ENCODE measurements at places on chromosomes 4 and X.

DNA sequence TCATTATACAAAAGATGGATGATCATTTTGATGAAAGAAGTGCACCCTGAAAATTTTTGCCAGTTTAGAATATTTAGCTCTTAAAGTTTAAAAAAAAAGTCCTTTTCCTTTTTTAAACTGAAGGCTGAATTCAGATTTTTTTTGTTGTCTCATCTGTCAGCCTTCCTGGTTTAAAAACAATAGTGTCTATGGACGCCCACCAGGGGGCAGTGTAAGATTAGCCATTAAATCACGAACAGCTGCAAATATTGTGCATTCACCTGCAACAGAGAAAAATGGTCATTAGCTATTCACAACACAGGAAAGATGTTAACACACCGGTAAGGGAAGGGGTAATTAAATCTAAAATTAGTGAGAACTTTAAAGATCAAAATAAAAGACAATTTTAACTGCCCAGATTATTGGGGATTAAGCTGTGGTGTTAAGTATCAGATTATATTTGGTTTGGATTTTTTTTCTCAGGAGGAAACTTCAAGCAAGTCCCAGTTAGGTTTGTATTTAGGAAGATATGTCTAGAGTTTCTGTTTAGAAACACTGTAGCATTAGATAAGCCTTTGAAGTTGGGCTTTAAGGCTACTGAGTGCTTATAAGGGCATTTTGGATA is 4.4 kb upstream of the CXorf38 start:
- DNase-seq = peak; percentile 54

DNA sequence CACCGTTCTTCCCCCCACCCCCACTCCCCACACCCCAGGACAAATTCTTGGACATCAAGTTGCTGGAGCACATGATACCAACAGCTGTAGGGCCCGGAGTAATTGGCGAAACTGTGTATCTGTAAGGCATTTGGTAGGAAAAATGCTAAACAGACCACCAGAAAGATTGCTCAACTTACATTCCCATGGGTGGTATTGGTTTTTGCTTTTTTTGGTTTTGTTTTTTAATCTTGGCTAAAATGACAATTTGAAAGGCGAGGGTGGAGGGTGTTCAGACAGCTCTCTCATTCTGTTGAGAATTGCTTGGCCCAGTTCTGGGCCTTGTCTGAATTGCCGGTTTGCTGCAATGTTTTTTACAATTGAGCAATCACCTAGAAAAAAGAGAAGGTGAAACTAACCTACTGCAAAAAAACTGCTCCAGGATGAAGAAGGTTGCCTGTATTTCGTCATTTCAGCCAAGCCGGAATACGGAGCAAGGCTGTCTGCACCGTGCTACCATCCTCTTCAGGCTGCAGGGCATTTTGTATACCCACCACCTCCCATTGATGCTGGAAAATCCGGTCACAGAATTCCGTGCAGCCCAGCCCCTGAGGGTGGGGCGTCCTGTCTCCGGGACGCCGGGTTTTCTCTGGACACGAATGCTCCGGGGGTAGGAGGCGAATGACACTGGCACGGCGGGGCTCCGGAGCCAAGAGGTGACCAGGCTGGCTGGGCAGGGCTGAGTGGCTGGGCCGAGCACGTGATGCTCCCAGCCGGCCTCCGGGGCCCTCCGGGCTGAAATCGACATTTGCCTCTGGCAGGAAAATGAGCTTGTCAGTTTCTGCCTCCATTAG is at the start of gene CLCN4:
Gene CLCN4, plus strand, starts transcription at position 777 of the 833 bp plus-strand sequence. CDS start 28,058 bp downstream, outside the sequence.
- DNase-seq = no peak

- no peak for DNase-seq
These were observed 920 bp downstream of the HTT-AS start for GRCh38 chr4:3073158-3074077.

DNA sequence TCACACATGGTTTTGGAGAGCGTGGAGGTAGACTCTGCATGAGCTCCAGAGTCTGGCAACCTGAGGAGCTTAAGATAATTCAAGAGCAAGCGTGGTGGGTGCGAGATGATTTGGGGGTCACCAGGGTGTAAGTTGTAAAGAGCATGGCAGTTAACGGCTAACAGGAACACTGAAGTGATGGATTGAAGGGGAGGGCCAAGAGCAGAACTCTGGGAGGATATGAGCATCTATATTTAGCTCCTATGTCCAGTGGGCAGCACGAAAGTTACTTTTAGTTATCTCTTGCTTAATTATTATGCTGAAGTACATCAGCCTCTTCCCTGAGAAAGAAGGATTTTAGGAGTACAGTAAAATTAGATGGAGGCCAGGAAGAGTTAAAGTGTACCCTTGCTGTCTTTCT is 231.9 kb upstream of the HAND2 start:
- DNase-seq = no peak

DNA sequence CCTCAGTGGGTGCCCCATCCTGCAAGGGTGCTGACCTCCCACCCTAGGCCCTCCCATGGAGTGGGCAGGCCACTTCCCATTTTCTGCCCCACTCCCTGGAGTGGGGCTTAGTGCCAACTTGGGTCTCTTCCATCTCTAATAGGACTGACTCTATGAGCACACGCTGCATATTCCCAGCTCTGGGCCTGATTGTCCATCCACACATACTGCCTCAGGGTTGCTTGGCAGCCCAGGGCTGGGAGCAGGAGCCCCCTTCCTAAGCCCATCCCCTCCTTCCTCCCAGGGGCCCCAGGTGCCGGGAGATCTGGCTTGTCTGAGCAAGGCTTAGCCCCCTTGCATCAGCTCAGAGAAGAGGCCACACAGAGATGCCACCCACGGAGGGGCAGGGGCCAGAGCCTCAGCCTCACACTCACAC is 55.1 kb downstream of the PJA1 start:
- DNase-seq = no peak

GRCh38 chr4:142272452-142272851 is 573.6 kb downstream of the INPP4B start:
- DNase-seq = no peak

DNA sequence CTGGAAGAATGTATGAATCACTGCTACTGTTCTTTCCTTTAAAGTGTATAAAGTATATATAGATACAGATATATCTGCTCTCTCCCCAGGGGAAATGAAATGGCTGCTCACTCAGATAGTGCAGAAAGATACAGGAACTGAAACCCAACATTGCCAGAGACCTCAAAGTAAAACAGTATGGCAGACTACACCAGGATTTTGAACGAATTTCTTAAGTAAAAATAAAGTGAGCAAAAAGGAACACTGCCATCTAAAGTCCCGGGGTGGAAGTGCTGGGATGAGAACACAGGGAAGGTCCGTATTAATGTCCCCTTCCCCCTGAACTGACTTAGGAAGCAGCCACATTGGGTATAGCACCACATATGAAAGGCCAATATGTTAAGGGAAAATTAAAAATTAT is 93.4 kb downstream of the TMA16 start:
- DNase-seq = no peak

DNA sequence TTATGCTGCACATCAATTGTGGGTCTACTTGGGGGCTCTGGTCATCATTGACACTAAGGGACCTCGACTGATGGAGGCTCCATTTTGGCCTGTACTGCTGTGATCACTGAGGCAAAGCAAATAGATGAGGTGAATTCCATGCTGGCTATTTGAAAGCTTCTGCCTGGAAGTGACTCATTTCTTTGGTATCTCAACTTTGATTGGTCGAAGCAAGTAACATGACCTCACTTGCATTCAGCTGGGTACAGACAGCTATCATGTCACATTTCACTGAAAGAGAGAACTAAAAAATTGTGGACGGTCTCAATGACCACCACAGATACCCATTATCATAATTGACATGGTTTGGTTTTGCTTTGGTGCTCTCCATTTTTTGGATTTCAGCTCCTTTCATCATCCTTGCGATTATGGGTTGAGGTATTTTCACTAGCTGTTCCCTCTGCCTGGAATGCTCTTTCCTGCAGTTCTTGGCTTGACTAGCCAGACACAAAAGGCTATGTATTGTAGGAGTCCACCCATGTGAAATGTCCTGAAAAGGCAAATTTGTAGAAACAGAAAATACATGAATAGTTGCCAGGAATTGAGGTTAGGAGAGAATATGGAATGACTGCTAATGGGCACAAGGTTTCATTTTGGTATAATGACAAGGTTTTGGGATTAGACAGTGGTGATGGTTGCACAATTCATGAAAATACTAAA is 369.2 kb upstream of the LCORL start:
- no peak for DNase-seq

- DNase-seq = no peak
These were observed 27.8 kb downstream of the ATP11C start for GRCh38 chrX:139905051-139905450.

- DNase-seq = no peak
These were observed 82.2 kb downstream of the DCLK2 start for GRCh38 chr4:150160473-150160872.
